Large intestine (tissue), 12 donors: ENCODE measurements at places on chromosomes 5 and 9. TPM values are rescaled to one million over a fixed set of nuclear protein-coding genes. Genes with fewer than 3 reads are reported as not detected.

DNA sequence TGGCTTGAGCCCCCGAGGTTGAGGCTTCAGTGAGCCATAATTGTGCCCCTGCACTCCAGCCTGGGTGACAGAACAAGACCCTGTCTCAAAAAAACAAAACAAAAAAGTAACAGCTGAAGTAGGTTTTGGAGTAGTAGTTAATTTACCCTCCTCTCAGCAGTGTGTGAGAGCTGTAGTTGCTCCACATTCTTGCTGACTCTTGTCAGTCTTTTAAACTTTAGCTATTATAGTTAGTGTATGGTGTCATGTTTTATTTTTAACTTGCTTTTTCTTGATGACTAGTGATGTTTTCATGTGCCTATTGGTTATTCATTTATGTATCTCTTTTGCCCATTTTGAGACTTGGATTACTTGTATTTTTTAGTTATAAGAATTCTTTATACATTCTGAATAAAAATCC lies 52.9 kb upstream of the DHFR start:
- no peak for DNase-seq

DNA sequence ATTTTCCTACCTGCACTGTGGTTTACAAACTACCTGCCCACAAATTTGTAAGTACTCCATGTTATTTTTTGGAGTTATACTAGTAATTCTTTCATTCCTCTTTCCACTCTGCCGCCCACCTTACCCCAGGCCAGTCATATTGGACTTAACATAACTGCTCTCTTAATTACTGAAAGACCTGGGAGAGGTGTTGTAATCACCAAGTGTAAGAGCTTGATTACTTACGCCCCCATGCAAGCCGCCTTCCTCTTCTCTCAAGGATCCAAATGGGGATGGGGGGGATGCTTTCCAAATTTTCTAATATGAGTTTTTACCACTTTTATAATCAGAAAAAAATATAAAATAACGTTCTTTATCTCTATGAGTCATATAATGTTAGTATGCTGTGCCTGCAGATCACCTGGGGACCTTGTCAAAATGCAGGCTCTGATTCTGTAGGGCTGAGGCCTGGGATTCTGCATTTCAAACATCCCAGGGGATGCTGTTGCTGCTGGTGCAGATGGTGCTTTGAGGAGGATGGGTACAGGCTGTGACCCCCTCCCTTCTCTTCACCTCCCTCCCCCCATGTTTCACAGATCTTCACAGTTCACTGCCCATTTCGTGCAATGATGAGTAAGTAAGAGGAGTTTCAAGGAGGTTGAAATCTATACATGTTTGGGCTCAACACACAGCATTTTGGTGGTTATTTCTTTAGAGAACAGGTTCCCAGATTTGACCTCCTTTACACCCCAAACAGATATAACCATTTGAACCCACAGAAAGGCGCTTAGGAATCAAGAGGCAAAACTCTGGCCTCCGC lies 87.3 kb downstream of the SEC61B start:
- DNase-seq: no peak

DNA sequence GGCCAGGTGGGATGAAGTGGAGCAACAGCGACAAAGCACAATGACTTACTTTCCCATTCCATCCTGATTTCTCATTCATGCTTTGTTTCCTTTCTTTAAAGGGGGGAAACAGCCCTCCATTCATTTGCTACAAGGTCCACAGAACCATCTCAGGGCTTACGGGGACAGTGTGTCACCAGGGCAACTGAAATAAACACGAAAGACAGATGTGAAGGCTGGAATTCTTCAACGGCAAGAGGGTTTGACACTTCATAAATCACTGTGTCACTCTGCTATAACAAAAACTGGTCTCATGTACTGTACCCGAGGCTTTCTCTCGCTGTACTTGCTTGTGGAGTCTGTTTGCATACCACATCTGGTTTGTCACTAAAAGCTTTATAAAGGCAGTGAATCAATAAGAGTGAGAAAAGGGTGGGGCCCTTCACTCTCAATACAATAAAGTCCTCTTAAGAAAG lies 150.8 kb downstream of the EFNA5 start:
- no peak for DNase-seq

ABHD17B gene
- polyA plus RNA-seq: 22.9 TPM

DNA sequence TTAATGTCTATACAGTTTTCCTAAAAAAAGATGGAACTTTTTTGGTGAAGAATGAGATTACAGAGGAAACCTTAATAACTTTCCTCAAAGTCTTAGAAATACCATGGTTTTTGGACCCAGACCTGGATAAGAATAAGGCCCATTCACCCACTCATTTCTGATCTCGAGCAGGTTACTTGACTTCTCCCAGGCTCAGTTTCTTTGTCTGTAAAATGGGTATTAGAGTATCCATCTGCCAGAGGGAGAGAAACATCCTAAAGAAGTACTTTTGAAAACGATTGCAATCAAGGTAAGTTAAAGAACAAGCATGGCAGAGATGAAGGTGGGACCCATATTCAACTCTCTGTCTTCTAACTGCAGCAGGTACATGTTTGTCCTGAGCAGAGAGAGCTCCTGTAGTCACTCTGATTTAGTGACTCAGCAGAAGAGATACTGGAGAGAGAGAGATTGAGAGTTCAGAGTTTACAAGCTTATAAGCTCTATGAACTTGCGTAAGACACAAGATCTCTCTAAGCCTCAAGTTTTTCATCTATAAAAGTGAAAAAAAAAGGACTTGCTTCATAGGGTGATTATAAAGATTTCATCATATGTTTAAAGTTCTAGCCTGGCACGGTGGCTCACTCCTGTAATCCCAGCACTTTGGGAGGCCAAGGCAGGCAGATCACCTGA lies 379.4 kb upstream of the SGCD start:
- DNase-seq: peak; percentile 71

GRCh38 chr9:131060900-131061630 lies 35.3 kb upstream of the AIF1L start:
- no peak for DNase-seq

GRCh38 chr9:86252870-86253269 lies 6.6 kb downstream of the C9orf153 start:
- no peak for DNase-seq

PHPT1 gene
- polyA plus RNA-seq: 312 TPM

GRCh38 chr5:172379481-172379880 lies 74.8 kb downstream of the SH3PXD2B start:
- DNase-seq: no peak

BSPRY gene
- polyA plus RNA-seq: 9.5 TPM

MOB3B gene
- 34.7 TPM for polyA plus RNA-seq

AUH gene
- 29.6 TPM for polyA plus RNA-seq

DNA sequence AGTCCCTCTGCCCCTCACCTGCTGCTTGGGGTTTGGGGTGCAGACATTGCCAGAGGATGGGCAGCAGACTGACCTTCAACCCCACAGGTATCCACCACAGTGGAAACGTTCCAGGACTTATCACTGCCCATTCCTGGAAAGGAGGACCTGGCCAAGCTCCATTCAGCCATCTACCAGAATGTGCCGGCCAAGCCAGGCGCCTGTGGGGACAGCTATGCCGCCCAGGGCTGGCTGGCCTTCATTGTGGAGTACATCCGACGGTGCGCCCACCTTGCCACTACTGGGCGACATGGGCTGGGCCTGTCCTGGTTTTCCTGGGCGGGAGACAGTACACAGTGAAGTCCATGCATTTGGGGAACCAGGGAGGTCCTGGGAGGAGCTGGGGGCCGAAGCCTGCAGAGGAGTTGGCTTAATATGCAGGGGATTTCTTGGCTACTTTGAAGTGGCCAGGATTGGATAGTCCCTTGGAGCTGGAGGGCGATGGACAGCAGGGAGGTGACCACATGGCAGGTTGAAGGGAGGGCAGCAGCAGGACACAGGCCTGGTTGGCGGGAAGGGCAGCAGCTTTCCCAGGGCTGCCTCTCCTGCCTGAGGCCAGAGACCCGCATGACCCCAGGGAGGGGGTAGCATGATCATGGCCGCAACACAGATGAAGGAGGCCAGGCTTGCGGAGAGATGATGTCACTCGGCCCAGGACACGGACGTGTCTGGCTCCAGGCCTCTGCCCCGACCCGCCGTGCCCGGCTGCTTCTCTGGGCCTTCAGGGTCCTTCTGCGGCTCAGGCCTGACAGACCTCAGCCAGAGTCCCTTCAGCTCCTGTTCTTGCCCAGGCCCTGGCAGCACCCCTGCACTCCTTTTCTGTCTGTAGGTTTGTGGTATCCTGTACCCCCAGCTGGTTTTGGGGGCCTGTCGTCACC lies 34.6 kb downstream of the USP20 start:
- no peak for DNase-seq

SCGB3A1 gene
- 0.25 TPM for polyA plus RNA-seq

GRCh38 chr9:106700676-106701075 lies 162.3 kb upstream of the ZNF462 start:
- no peak for DNase-seq

SPATA31E1 gene
- 0.48 TPM for polyA plus RNA-seq

GRCh38 chr9:108197899-108198298 lies 657.9 kb downstream of the ACTL7B start:
- no peak for DNase-seq

GRCh38 chr5:14587150-14587549 lies 5.6 kb downstream of the OTULINL start:
- DNase-seq: no peak

DNA sequence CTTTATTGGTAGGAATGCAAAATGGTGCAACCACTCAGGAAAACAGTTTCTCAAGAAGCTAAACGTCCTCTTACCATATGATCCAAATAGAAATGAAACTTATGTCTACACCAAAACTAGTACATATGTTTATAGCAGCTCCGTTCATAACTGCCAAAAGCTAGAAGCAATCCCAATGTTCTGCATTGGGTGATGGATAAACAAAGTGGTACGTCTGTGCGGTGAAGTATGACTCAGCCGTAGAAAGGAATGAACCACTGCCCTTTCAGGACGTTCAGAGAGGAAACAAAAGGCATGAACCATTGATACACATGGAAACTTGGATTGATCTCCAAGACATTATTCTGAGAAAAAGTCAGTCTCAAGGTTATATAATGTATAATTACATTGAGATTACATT lies 27.6 kb downstream of the HNRNPH1 start:
- no peak for DNase-seq

DNA sequence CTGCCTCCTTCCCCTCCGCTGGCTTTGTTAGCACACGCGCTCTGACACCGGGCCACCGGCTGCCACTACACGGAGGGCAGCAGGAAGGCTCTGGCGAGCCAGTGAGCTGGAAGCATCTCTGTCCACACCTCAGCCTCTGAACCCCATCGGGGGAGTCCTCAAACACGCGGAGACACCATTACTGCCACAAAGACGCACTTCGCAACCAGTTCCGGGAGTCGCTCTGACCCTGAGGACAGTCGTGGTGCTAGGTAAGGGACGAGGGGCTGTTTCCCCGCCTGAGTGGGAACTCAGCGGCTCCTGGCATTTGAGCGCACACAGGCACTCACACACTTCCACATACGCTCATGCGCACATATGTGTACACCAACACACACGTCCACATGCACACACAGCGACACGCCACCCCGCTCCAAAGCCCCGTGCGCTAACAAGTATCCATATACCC lies 160.0 kb downstream of the C9orf152 start:
- DNase-seq: no peak

GRCh38 chr9:95365766-95366165 lies 48.3 kb upstream of the FANCC start:
- DNase-seq: no peak

RFESD gene
- polyA plus RNA-seq: 3.2 TPM

- no peak for DNase-seq
Measured at GRCh38 chr9:136228107-136228875, 17.3 kb downstream of the QSOX2 start.

HNRNPAB gene
- polyA plus RNA-seq: 124 TPM

GRCh38 chr5:38670878-38671277 lies 114.4 kb upstream of the LIFR start:
- no peak for DNase-seq

PCDHB10 gene
- polyA plus RNA-seq: 2.9 TPM

GRCh38 chr5:43780586-43780985 lies 177.6 kb downstream of the NNT start:
- DNase-seq: no peak

- DNase-seq: peak; percentile 16
Measured at GRCh38 chr9:107639426-107639825, 149.9 kb upstream of the KLF4 start.

FLT4 gene
- 10.2 TPM for polyA plus RNA-seq

SLC36A2 gene
- not detected for polyA plus RNA-seq

ABL1 gene
- 50.9 TPM for polyA plus RNA-seq

GPR21 gene
- polyA plus RNA-seq: 0.24 TPM

INSL6 gene
- 0.51 TPM for polyA plus RNA-seq

GRCh38 chr9:93151097-93151784 lies 17.2 kb upstream of the NINJ1 start:
- DNase-seq: no peak

GRCh38 chr9:96242811-96243210 lies 59.2 kb downstream of the HSD17B3 start:
- DNase-seq: no peak

ZDHHC11B gene
- polyA plus RNA-seq: 16.1 TPM

DNA sequence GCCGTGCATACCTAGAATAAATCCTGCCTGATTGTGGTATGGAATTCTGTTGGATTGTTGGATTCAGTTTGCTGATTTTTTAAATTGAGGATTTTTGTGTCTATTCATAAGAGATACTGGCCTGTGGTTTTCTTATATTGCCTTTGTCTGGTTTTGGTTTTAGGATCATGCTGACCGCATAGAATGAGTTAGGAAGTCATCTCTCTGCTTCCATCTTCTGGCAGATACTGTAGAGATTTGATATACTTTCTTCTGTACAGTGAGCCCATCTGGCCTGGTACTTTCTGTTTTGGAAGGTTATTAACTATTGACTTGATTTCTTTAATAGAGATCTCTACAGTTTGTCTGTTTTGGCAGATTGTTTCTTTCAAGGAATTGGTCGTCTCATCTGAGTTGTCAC lies 14.7 kb downstream of the CEP72 start:
- no peak for DNase-seq

DNA sequence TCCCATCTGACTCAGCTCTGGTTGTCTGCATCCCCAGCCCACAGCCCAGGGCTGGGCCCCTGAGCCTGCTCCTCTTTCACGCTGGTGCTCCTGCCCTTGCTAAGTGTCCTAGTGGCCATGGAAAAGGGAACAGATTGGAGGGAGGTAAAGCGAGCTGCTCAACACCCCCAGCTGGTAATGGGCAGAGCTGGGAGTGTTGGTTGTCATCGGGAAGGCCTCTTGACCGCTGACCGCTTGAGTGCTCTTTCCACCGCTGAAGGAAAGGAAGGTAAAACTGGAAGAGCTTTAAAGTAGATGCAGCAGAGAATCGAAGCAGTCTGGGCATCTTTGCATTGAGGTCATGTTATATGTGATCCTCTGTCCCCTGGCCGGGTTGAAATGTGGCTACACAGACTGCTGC lies 60.2 kb downstream of the CRB2 start:
- DNase-seq: no peak

SLC44A1 gene
- polyA plus RNA-seq: 49.8 TPM
